Gastrocnemius medialis (tissue), 4 donors: ENCODE measurements at places on chromosomes 6 and 20. TPM values are rescaled to one million over a fixed set of nuclear protein-coding genes. Genes with fewer than 3 reads are reported as not detected.

DNA sequence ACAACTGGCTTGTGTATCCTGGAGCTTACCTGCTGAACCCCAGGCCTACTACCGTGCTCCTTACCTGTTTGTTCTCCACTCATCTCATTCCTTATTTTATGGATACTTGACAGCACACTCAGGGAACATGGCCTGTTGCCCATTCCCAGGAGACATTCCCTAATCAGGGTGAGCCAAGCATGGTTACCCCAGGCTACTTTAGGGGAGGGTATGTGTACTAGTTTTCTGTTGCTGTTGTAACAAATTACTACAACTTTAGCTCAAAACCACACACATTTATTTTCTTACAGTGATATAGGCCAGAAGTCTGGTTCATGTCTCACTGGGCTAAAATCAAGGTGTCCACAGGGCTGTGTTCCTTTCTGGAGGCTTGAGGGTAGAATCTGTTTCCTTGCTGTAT lies 15.0 kb upstream of the TRAM2 start:
- no peaks in the 10 kb centered on the region for H3K27me3 ChIP-seq
- no peak overlapping the region for H3K27ac ChIP-seq
- no peak overlapping the region for H3K4me3 ChIP-seq
- DNase-seq = no peak
- no peaks in the 10 kb centered on the region for H3K36me3 ChIP-seq
- H3K4me1 ChIP-seq = peaks cover 10% of the 10 kb centered on the region

GRCh38 chr20:43016257-43016656 lies 173.4 kb downstream of the PTPRT start:
- no peaks in the 10 kb centered on the region for H3K27me3 ChIP-seq
- no peak overlapping the region for H3K4me3 ChIP-seq
- H3K27ac ChIP-seq = no peak overlapping the region
- no peaks in the 10 kb centered on the region for H3K4me1 ChIP-seq
- H3K36me3 ChIP-seq = no peaks in the 10 kb centered on the region
- DNase-seq = no peak

- H3K27me3 ChIP-seq = no peaks in the 10 kb centered on the region
- H3K36me3 ChIP-seq = no peaks in the 10 kb centered on the region
- H3K4me3 ChIP-seq = no peak overlapping the region
- no peaks in the 10 kb centered on the region for H3K4me1 ChIP-seq
- DNase-seq = no peak
These were observed 154.9 kb upstream of the FERMT1 start for GRCh38 chr20:6277661-6278240.

DNA sequence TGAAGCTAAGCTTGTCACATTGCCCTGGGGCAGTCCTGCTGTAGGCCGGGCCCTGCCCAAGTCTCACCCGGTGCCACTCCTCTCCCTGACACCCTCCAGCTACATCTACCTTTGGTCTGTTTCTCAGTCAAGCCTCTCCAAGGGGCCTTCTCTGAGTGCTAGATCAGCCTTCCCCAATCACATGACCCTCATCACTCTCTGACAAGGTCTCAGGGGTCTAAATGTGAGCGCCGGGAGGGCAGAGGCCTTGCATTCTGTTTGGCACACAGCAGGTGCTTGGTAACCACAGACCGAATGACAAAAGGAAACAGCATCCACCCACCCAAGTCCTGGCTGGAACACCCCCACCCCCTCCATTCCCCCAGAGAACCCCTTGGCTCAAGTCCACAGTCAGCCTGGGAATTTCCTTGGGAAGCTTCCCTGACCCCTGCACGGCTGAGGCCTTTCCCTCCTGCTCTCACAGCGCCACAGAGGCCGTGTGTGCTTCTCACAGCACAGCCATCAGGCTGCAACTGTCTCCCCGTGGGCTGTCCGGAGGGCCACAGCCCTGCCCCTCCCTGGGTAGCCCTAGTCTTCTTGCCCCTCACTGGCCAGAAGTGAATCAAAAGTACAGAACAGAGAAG lies 32.9 kb downstream of the PKIG start:
- no peak overlapping the region for H3K4me3 ChIP-seq
- peaks cover 41% of the 10 kb centered on the region for H3K4me1 ChIP-seq
- DNase-seq = no peak

DNA sequence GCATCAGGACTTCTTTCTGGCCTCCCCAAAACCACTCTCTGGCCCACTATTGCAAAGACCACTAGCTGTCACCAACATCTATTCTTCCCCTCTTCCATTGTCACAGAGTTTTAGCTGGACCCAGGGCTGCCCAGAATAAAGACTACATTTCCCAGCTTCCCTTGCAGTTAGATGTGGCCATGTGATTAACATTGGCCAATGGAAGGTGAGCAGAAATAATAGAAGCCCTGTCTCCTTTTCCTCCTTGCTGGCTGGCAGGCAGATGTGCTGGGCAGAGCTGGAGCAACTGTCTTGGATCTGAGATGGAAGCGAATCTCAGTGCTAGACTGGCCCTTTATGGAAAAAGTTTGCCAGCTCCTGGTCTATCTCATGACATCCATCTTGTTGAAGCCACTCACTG lies 97.0 kb downstream of the KCNB1 start:
- no peaks in the 10 kb centered on the region for H3K27me3 ChIP-seq
- no peak overlapping the region for H3K4me3 ChIP-seq
- peaks cover 36% of the 10 kb centered on the region for H3K4me1 ChIP-seq
- DNase-seq = peak; percentile 47
- H3K36me3 ChIP-seq = no peaks in the 10 kb centered on the region

DNA sequence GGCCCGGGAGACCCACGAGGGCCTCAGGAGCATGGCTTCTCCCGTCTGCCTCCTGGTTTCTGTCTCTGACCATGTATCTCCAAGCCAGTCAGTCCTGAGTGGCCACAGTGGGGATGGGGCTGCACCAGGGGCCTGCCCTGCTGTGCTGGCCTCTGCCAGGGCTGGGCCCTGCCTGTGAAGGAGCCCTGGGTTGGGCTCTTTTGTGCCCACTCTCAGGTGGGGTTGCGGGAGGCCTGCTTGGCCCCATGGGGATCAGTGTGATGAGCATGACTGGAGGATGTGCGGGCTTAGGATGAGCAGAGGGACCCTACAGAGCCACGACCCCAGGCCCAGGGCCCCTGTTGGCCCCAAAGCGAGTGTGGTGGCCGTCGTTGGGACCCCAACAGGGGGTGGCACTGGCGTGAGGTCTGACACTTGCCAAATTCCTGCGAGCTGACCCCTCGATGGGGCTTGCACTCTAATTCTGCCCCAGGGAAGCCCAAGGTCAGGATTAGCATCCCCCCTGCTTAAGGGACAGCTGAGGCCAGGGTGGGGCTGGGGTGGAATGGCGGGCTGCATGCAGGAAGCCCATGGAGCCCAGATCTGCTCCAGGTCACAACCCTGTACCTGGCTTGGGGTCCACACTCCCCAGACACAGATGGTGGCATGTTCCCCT lies 90.0 kb upstream of the BHLHE23 start:
- no peaks in the 10 kb centered on the region for H3K36me3 ChIP-seq
- DNase-seq = peak; percentile 6
- H3K4me3 ChIP-seq = no peak overlapping the region
- H3K4me1 ChIP-seq = no peaks in the 10 kb centered on the region

ZNF133 gene
- 10.9 TPM for total RNA-seq

GRCh38 chr6:151709329-151709728 lies 98.2 kb upstream of the ESR1 start:
- no peaks in the 10 kb centered on the region for H3K36me3 ChIP-seq
- no peaks in the 10 kb centered on the region for H3K27me3 ChIP-seq
- no peak for DNase-seq

GLYATL3 gene
- total RNA-seq = not detected

- DNase-seq = no peak
- H3K27ac ChIP-seq = no peak overlapping the region
- H3K27me3 ChIP-seq = no peaks in the 10 kb centered on the region
- H3K4me3 ChIP-seq = no peak overlapping the region
- no peaks in the 10 kb centered on the region for H3K36me3 ChIP-seq
- H3K4me1 ChIP-seq = no peaks in the 10 kb centered on the region
These were observed 55.2 kb upstream of the RNF24 start for GRCh38 chr20:4070323-4071177.

VGLL2 gene
- 10.3 TPM for total RNA-seq

DNA sequence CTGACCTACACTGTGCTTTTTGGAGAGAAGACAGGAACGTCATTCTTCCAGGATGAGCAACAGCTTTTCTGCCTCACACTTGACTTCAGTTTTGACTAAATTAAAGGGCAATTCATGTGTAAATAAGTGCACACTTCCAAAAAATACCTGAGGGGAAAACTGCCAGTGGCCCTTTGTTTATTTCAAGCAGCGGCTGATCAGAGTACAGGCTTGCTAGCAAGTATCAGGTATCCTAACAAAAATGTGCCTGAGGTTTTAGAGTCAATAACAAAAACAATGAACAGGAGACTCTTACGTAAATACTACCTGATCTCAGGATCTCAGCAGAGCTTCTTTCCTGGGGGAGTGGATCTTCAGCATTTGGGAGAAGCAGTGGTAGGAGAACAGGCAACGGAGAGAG lies 12.4 kb downstream of the LY86 start:
- no peaks in the 10 kb centered on the region for H3K27me3 ChIP-seq
- H3K4me1 ChIP-seq = no peaks in the 10 kb centered on the region
- H3K4me3 ChIP-seq = no peak overlapping the region
- no peak for DNase-seq

GRCh38 chr6:99348288-99349170 lies 945 bp downstream of the FAXC start:
- no peak overlapping the region for H3K27ac ChIP-seq
- H3K4me1 ChIP-seq = peaks cover 5% of the 10 kb centered on the region
- H3K27me3 ChIP-seq = peaks cover 29% of the 10 kb centered on the region
- H3K36me3 ChIP-seq = no peaks in the 10 kb centered on the region
- H3K4me3 ChIP-seq = peak overlapping the region; percentile 44

APMAP gene
- total RNA-seq = 24.2 TPM

SSTR4 gene
- not detected for total RNA-seq

DNA sequence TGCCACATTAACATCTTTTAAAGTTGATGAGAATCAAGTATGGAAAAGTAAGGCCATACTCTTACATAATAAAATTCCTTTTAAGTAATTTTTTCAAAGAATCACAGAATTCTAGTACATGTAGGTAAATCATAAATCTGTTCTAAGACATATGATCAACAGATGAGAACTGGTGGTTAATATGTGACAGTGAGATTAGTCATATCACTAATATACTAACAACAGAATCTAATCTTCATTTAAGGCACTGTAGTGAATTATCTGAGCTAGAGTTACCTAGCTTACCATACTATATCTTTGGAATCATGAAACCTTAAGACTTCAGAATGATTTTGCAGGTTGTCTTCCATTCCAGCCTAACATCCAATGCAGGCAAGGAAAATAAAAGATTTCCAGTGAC lies 11.6 kb downstream of the PLN start:
- H3K36me3 ChIP-seq = no peaks in the 10 kb centered on the region
- H3K4me3 ChIP-seq = no peak overlapping the region

GRCh38 chr6:36422714-36423100 lies 19.9 kb downstream of the PXT1 start:
- DNase-seq = no peak
- peaks cover 6% of the 10 kb centered on the region for H3K4me1 ChIP-seq

- H3K27ac ChIP-seq = no peak overlapping the region
- H3K36me3 ChIP-seq = no peaks in the 10 kb centered on the region
- H3K4me1 ChIP-seq = no peaks in the 10 kb centered on the region
- H3K4me3 ChIP-seq = no peak overlapping the region
- DNase-seq = no peak
- H3K27me3 ChIP-seq = peaks cover 41% of the 10 kb centered on the region
These were observed 17.7 kb downstream of the COL9A1 start for GRCh38 chr6:70285201-70285600.

COX4I2 gene
- total RNA-seq = 3.9 TPM

- no peaks in the 10 kb centered on the region for H3K36me3 ChIP-seq
- no peak overlapping the region for H3K4me3 ChIP-seq
- no peaks in the 10 kb centered on the region for H3K27me3 ChIP-seq
- no peak for DNase-seq
- H3K4me1 ChIP-seq = peaks cover 10% of the 10 kb centered on the region
These were observed 619.5 kb downstream of the PRKN start for GRCh38 chr6:162108041-162108440.

MAS1 gene
- total RNA-seq = not detected

CCN5 gene
- total RNA-seq = 16.4 TPM

DNA sequence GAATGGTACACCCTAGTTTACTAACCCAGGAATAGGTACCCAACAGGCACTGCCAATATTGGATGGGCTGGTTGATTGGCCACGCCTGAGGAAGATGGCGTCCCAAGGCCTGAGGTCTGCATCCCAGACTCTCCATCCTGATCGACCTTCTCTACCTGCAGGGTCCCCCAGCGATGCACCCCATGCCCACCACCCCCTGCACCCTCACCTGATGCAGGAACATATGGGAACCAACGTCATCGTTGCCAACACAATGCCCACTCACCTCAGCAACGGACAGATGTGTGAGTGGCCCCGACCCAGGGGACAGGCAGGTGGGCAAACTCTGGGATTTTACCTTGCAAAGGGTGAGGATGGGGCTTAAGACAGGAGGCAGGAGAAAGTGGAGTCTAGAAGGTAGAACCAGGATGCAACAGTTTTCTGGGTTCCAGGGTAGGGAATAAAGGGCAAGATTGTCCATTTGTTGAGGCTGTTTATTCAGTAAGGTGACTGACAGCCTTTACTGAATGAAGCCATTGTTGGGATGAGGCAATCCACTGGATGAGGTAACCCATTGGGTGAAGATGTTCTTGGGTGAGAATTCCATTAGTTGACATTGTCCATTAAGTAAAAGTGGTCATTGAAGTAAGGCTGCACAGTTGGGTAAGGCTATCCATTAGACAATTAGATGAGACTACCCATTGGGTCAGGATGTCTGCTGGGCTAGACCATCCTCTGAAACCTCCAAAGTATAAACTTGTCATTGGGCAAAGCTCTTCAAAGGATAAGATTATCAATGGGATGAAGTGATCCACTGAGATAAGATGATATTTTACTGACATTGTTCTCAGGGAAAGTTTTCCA lies 47.3 kb upstream of the TTPAL start:
- H3K27me3 ChIP-seq = no peaks in the 10 kb centered on the region
- H3K36me3 ChIP-seq = no peaks in the 10 kb centered on the region
- H3K4me3 ChIP-seq = no peak overlapping the region
- H3K4me1 ChIP-seq = no peaks in the 10 kb centered on the region
- DNase-seq = no peak

DNA sequence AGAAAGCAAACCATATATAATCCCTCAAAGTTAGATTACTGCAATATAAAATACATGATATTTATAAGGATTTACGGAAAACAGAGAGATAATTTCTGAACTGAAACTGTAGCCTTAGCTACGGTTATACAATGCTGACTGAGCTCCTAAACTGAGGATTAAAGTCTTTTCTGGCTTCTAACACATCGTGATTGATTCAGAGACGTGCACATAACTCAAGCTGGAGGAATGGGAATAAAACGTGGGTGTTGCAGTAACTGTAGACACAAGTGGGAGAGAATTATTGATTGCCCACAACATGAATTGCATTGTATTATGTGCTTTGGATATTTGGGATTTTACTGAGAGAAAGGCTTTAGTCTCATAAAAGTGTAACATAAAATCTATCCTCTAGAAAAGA lies 418.0 kb upstream of the OPRM1 start:
- H3K27ac ChIP-seq = no peak overlapping the region
- H3K4me3 ChIP-seq = no peak overlapping the region
- no peaks in the 10 kb centered on the region for H3K27me3 ChIP-seq
- no peak for DNase-seq
- no peaks in the 10 kb centered on the region for H3K4me1 ChIP-seq

GRCh38 chr20:48051794-48052474 lies 266.7 kb upstream of the SULF2 start:
- no peak for DNase-seq
- H3K4me1 ChIP-seq = no peaks in the 10 kb centered on the region
- no peak overlapping the region for H3K4me3 ChIP-seq

- DNase-seq = no peak
- H3K36me3 ChIP-seq = no peaks in the 10 kb centered on the region
- no peaks in the 10 kb centered on the region for H3K4me1 ChIP-seq
- no peak overlapping the region for H3K4me3 ChIP-seq
- no peaks in the 10 kb centered on the region for H3K27me3 ChIP-seq
- no peak overlapping the region for H3K27ac ChIP-seq
These were observed 28.8 kb upstream of the RIPPLY2 start for GRCh38 chr6:83824388-83824801.
